T-cell (primary cell): ENCODE measurements at places on chromosomes 2 and 18.

DNA sequence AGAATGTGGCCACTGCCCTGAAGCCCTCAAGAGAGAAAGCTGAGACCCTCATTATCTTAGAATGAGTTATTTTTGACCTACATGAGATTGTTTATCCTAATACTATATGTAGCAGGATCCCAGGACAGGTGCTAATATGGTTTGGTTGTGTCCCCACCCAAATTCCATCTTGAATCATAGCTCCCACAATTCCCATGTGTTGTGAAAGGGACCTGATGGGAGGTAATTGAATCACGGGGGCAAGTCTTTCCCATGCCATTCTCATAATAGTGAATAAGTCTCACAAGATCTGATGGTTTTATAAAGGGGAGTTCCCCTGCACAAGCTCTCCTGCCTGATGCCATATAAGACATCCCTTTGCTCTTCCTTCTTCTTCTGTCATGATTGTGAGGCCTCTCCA is 76.8 kb downstream of the CCBE1 start:
- no peak for DNase-seq

- DNase-seq, result no peak
Observed at GRCh38 chr2:144480285-144480684, 39.6 kb downstream of the ZEB2 start.

DNA sequence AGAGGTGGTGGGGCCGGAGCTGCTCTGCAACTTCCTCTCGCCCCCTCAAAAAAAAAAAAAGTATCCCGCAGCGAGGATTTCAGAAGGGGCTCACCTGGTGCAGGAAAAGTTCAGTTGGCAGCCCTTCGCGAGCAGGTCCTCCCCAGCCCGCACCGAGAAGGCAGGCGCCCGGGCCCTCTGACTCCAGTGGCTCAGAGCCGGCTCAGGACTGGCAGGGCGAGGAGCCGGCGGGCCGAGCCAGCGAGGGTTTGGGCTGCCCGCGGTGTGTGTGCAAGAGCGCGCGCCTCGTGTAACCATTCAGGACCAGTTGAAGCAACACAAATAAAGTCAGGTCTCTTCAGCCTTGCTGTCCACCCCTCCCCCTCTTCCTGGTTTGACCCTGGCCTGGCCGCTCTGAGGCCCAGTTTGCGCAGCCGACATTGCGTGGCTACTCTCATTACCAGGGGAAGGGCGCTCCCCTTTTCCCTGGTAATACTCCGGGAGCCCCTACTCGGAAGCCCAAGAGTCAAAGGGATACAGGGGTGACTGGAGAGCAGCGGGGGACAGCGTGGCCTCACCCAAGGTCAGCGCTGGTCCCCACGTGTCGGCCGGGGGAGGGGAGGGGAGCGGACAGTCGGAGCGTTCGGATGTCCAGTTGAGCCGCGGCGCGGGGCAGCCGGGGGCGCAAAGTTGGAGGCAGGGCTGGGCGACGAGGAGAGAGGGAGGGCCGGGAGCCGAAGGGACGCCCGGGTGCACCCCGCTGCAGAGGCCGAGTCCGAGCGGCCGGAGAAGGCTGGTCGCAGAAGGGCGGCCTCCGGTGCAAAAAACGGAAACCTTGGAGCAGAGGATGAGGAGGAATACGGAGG is 12.3 kb downstream of the EN1 start:
- DNase-seq, result no peak

GRCh38 chr2:36360063-36360462 is 4.5 kb downstream of the CRIM1 start:
- no peak for DNase-seq

- DNase-seq, result no peak
Observed at GRCh38 chr2:234286118-234286598, 210.7 kb downstream of the ARL4C start.
